ENCODE measurements at places on chromosomes 12 and 14.

- peak; percentile 21 for DNase-seq
Observed at GRCh38 chr12:94987801-94988200, 15.7 kb downstream of the NDUFA12 start.

- peak; percentile 10 for DNase-seq
Observed at GRCh38 chr12:43578782-43579181, 26.8 kb upstream of the ADAMTS20 start.

DNA sequence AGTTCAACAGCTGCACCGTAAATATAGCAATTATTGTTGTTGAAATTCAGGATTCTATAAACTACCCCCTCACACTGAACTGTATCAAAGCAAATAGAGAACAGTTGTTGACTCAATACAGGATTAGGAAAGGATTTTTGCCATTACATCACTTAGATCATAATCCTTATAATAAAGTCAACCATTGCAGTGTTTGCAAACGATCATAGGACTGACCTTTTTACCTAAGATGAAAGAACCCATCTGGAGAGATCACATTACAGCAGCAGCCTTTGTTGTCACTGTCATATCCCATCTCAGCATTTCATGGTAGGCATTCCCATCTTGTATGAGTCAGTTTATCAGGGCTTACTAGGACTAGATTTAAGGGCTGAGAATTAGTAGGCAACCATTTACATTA, 96.1 kb downstream of the IPO8 start:
- no peak for DNase-seq

- DNase-seq = no peak
Observed at GRCh38 chr14:90567991-90568390, 171.2 kb downstream of the CALM1 start.

GRCh38 chr14:104285508-104285840, 147.1 kb downstream of the KIF26A start:
- no peak for DNase-seq

DNA sequence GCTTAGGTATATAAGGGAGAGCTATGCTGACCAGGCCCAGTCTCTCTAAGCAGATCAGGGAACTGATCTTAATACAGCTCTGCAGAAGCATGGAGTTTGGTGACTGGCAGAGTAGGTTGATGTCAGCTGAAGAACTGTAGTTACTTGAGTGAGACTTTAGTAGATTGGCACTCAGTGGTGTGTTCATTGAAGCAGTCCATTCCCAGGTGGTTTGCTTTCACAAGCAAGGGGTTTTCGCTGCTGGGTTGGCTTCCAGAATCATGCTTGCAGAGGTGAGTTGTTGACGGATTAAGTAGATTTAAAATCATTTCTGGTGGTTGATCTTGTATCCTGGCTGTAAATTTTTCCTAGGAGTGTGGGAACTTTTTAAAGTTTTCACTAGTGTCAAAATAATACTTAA, 6.5 kb upstream of the DHRS7 start:
- DNase-seq = no peak

DNA sequence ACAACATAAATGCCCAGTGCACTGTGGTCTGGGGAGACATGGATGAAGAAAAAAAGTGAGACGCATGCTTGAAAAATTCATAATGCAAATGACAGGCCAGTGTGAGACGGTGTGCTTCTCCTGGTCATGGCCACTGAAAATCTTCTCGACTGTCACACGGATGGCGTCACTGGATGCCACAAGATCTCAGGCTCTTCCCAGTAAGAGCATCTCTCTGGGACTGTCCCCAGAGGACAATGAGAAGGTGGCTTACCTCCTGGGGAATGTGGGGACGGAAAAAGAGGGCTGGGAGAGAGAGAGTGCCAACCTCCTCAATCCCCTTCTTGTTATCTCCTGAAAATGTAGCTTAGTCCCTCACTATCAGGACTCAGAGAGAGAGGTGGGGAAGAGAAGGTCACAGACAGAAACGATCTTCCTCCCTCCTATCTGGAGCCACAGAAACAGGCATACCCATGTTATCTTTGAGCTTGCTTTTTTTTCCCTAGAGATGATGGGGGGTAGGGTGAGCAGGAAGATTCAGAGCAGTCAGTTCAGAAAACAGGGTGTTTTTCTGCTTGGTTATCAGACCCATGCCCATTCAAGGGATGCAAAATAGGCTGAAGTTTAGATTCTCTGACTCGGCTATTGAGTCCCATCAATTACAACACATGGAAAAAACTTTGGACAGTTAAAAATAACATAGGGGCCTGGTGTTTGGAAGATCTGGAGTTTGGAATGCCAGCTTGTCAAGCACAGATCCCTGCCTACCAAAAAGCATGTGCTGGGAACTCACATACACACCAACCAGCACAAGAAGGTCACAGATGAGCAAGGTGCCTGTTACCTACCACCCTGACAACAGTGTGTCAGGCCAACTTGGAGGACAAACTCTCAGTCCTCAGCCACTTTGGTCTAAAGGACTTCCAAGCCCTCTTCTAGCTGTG, 24.2 kb downstream of the DPF3 start:
- no peak for DNase-seq

DNA sequence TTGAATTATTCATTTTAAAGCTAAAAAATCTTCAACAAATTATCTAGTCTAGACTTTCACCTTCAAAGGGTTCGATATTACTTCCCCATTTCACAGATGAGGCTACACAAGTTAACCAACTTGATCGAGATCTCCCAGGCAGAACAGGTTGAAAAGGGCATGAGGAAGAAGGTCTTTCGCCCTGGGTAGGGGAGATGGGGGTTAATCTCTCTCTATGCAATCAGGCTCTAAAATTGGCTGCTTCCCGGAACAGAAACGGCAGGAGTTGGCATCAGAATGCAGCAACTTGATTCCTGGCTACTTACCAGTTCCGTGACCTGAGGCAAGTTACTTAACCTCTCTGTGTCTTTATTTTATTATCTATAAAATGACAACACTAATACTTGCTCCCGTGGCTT, 2.4 kb upstream of the CISTR start:
- no peak for DNase-seq

DNA sequence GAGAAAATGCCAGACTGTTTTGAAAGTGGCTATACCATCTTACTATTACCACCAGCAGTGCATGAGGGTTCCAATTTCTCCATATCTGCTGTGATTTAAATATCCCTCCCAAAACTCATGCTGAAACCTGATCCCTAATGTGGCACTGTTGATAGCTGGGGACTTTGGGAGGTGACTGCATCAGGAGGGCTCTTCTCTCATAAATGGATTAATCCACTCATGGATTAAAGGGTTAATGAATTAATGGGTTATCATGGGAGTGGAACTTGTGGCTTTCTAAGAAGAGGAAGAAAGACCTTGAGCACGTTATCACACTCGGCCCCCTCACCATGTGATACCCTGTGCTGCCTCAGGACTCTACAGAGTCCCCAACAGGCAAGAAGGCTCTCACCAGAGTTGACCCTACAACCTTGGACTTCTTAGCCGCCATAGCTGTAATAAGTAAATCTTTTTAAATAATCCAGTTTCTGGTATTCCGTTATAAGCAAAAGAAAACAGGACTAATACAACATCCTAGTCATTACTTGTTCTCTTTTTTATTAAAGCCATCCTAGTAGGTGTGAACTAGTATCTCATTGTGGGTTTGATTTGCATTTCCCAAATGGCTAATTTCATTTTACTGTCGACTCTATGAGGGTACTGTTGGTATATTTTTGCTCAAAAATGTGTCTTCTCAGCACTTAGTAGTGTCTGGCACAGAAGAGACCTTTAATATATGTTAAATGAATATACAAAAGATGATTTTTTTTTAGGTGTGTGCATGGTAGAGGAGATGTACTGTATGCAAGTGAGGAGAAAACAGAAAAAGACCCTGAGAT, 14.3 kb downstream of the PPP1R12A start:
- no peak for DNase-seq

DNA sequence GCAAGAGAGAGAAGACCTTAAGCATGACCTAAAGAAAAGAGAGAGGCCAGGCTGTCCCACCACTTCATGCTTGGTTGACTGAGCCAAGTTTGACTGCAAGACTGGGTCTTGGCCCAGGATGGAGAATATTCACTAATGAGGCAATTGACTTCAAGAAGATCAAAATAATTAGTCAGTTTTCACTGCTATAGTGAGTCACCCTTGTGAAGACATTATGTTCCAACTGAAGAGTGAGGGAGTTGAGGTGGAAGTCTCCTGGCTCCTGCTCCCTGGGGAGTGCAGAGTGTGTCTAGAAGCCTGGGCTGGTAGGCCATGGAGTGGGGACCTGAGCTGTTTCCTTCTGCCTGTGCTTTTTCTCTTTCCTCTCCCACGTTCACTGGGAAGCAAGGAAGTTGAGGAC, 117.6 kb downstream of the CACNA1C start:
- no peak for DNase-seq

- DNase-seq = no peak
Observed at GRCh38 chr12:18808221-18808620, 70.3 kb downstream of the CAPZA3 start.

Measured in Daoy (cell line).